Temporal lobe (tissue), 4 donors: ENCODE measurements at places on chromosomes 2 and 18. TPM values are rescaled to one million over a fixed set of nuclear protein-coding genes. Genes with fewer than 3 reads are reported as not detected.

Gene TNFRSF11A
- total RNA-seq = under 0.01 TPM

Gene ZNF397
- 35.9 TPM for total RNA-seq

Gene VWA3B
- 0.98 TPM for total RNA-seq

Gene MGAT4A
- 24.8 TPM for total RNA-seq

Gene GNAL
- total RNA-seq = 80.6 TPM

Gene DSG2
- 3.2 TPM for total RNA-seq

Gene CYP26B1
- 3.7 TPM for total RNA-seq

Gene LRRTM1
- total RNA-seq = 10.6 TPM

Gene LDLRAD4
- total RNA-seq = 63.4 TPM

Gene C1QL2
- total RNA-seq = 4.4 TPM

Gene RGPD4
- total RNA-seq = 0.25 TPM

Gene FSHR
- total RNA-seq = not detected

Gene MAP3K19
- total RNA-seq = 1.7 TPM
